NCI-H1436 (cell line): ENCODE measurements at places on chromosomes 2 and 18.

GRCh38 chr2:115574667-115575066 is 1132.2 kb downstream of the DPP10 start:
- DNase-seq = no peak

GRCh38 chr2:217510771-217511291 is 492.0 kb downstream of the TNS1 start:
- DNase-seq = peak; percentile 82

DNA sequence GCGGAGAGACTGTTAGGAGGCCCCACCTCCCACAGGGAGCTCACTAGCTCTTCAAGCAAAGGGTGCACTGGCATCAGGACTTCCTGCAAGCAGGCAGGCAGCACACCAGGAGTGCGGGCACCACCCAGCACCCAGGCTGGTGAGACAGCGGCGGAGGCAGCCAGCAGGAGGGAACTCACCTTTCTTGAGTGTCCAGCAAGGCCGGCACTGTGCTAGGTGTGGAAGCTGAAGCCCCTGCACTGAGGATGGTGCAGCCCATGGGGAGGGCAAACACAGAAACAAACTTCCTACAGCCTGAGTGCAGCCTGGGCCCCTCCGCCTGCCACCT is 100.7 kb upstream of the ID2 start:
- DNase-seq = no peak

GRCh38 chr18:76568731-76569130 is 73.7 kb upstream of the ZNF516 start:
- DNase-seq = no peak

GRCh38 chr2:234025466-234025865 is 25.0 kb upstream of the SPP2 start:
- no peak for DNase-seq

DNA sequence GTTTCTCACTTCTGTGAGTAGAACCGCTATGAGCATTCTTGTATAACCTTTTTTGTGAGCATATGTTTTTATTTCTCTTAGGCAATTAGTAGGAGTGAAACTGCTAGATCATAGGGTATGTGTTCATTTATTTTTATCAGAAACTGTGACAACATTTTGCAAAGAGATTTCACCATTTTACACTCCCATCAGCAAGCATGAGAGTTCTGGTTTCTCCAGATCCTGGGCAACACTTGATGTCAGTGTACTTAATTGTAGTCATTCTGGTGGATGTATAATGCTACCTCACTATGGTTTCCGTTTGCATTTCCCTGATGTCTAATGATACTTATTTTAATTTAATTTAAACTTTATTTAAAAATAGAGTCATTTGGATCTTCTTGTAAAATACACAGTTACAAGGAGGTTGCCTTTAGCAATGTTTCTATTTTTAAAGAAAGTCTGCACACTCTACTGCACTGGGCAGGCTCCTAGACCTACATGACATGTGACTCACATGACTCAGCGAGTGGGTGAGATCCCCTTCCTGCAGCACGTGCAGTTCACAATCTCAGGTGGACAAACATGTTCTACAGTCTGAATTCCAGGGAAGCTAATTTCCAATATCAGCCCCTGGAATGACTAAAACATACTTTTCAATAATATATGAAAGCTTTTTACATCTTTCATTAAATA is 127.0 kb upstream of the BCL2L11 start:
- DNase-seq = peak; percentile 12

DNA sequence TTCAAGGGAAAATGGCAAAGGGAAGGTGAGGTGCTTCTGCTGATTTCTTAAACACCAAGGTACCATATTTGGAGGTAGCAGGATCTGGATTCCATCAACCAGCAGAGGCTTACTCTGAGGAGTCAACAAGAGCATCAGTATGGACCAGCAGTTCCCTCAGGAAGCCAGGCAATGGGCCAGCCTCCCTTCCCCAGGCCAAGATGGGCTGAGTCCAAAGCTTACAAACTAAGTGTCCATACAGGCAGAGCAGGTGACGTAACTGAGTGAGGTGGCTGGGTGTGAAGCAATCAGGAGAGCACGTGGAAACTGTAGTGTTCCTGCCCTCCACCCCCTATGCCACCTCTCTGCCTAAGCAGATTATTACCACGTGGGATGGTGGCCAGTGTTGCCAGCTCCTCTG is 134.2 kb upstream of the HNRNPA3 start:
- no peak for DNase-seq

GRCh38 chr2:23198316-23199114 is 186.5 kb upstream of the KLHL29 start:
- DNase-seq = no peak

GRCh38 chr2:134852518-134852917 is 14.1 kb downstream of the ACMSD start:
- no peak for DNase-seq

DNA sequence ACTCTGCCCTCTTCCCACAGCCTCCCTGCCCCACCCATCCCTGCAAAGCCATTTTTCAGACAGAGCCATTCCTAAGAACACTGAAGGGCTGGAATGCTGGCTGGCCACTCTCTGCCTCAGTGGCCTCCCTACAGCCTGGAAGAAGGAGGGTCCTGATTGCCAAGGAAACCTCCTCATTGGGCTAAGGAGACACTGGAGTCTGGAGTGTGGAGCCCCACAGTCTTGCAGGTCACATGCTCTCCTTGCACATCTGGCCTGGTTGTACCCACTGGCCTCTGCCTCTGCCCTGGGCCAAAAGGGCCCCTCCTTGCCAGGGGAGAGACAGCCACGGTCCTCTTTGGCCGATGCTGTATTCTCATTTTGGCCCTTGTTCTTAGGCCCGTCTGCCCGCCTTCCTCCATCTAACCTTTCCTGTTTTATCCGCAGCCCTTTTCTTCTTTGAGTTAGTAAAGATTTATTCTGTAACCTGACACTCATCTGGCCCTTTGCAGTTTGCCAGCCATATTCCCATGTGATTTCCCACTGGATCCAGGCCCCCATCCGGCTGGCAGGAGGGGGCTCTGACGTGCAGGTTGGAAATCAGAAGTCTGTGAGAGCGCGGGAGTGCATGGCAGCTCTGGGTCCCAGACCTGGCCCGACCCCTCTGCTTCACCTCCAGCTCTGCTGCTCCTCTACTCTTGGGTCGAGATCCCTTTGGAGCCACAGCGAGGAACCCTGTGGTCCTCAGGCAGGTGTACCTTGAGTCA is 11.0 kb upstream of the CATIP start:
- DNase-seq = no peak

DNA sequence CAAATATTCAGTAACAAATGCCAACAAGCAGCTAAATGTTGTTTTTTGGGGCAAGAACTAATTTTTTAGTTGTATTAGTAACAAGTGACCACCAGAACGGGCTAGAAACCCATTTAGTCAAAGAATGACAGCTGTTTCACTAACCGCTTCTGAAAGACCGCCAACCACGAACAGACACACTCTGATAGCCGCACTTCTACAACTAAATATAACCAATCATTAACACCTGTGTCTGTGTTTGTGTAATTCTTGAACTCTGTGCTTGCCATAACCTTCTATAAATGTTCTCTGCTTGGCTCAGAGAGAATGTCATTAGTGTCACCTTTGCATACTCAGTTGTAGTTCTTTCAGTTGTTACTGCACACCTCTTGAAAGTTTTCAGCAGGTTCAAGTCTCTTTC is 526.3 kb upstream of the LRRTM1 start:
- no peak for DNase-seq

GRCh38 chr2:232431705-232432590 is 24.0 kb upstream of the ALPI start:
- no peak for DNase-seq

DNA sequence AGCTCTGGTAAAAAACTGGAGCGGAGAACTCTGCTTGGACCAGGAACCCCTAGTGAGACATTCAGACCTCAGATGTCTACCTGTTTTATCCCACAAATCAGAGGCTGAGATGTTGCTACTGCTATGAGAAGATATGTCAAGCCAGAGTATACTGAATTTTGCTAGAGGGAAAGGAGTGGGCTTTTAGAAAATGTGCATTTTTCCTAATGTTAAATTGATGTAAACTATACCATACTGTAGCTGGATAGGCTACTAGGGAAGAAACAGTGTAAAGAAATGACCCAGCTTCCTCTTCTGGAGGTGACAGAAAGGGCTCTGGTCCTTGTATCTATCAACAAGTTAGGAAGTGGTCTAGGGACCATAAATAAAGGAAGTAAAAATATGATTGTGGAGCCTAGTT is 65.0 kb downstream of the SLC39A10 start:
- no peak for DNase-seq

- DNase-seq = no peak
These were observed 108.1 kb downstream of the MYT1L start for GRCh38 chr2:2222931-2223330.

GRCh38 chr2:15389895-15390294 is 171.2 kb downstream of the NBAS start:
- no peak for DNase-seq

- no peak for DNase-seq
These were observed 441 bp downstream of the MPHOSPH10 start for GRCh38 chr2:71130905-71131244.
